Right hindlimb (tissue), 1 donor: ENCODE measurements at places on chromosomes 1 and 21.

DNA sequence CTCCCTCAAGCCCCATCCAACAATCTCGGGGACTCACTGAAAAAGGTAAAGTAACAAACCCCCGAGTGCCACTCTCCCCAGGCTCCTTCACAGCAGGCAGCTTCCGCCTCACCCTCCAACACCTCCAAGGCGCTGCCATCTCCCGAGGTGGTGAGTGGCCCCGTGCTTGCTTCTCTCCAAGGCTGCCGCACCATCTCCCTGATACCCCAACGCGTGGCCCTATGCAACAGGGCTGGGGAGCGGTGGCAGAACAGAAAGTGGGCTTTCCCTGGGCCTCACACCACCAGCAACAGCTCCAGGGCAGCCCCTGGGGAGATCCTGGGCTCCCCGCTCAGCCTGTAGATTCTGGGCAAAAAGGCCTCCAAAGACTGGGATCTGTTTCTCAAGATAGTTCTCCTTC is 105.1 kb downstream of the RAVER2 start:
- no peak for DNase-seq

DNA sequence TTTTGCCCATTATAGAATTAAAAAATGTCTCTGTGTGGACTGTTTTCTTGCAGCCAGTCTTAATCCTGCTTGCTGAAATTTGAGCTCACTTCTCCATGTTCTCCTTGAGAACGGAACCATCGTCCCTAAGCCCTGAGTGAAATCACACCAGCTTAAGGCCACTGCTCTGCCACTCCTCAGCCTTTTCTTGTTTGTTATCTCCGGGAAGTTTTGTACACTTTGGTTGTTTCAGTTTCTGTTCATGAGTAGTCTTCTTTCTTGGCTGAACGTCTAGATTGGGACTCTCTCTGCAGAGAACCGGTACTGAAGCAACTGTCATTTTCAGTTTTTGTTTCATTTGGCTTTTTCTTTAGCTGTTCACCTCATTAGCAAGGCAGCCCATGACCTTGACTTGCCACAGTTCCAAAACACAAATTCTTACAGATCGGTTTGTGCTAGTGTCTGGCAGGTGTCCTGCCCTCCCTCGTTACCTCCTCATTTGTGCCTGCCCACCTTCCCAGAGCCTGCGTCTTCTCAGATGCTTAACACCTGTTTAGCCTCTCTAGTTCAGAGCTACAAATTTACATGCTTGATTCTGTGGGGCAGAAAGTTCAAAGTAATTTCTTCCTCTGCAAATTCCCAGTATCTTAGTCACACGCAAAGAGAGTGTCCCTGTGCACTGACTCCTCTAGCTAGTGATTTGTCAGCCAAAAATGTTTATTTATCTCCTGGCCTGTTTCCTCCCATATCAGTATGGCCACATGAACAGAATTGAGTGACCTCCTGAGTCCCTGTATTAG is 12.4 kb downstream of the PSEN2 start:
- DNase-seq = no peak

DNA sequence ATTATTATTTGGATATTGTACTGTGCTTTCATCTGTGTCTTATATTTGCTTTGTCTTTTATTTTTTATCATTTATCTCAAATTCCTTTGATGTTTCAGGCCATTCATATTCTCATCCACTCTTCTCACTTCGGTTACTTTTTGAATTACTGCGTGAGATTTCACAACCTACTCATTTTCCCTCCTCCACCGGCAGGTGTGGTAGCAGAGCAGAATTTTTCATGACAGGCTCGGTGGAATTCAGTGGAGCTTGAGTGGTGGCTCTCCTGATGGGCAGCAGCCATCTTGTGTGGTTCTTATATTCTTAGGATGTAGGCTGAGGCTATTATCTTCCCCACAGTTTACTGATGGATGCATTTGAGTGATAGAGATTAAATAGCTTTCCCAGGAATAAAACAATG is 92.3 kb upstream of the IVNS1ABP start:
- no peak for DNase-seq

- peak; percentile 91 for DNase-seq
Observed at GRCh38 chr1:36420836-36421317, 23.2 kb upstream of the LSM10 start.

DNA sequence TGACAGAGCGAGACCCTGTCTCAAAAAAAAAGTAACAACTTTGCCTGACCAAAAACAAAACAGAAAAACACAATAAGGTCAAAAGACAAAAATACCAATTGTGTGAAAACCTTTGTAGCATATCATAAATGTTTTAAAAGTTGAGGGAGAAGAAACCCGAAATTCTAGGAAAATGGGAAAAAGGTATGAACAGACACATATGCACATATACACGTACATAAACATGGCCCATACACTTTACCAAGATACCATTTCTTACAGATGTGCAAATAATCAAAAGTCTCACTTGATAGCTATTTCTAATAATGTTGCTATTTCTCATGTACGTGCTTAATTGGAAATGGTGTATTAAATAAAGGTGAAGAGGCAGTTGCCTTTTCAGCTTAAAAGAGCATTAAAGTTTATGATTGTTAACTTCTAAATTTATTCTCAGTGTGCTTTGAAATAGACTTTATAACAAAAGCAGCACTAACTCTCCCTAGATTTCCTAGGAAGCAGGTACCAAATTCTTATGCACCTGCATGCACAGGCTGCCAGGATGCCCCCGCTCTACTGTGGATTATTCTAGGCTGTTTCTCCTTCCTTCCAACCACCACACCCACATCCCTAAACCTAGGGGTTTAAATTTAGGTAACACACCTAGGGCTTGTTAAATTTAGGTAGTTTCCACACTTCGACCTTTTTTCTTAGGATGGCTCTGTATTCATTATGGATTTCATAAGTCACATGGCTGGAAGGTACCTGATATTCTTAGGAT is 33.8 kb downstream of the ADARB1 start:
- DNase-seq = no peak

- no peak for DNase-seq
Observed at GRCh38 chr1:107019166-107019565, 37.3 kb upstream of the PRMT6 start.

GRCh38 chr1:222266223-222267196 is 281.4 kb downstream of the HHIPL2 start:
- no peak for DNase-seq

DNA sequence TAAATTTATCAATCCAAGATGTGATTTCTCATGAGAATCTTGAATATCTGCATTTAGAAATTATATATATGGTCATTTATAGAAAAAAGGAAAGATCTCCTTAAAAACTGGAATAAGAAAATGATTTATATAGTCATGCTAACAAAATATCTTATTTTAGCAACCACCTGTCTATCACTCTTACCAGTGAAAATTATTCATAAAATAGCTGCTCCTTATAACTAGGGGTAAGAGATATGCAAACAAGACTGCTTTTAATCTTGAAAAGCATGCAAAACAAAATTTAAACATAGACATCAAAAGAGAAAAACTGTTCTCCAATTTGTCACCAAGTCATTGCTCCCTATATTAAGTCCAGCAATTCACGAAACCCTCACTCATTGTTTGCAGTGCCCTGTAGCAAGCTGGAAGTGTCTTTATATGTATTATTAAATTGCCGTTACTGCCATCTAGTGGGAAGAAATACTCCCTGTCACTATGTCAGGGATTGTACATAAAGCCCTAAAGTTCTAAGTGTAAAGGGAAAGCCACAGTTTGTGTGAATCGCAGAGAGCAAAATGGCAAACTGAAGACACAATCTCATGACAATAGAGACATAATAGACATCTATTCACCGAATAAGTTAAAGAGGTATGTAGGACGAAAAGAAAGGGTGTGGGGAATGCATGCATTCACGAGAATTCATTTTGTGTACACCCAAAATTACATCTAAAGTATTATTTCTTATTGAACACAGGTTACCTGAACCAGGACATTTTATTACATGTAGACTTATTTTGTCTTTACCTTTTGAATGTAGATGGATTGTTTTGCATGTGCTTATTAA is 600.5 kb downstream of the USP25 start:
- no peak for DNase-seq

DNA sequence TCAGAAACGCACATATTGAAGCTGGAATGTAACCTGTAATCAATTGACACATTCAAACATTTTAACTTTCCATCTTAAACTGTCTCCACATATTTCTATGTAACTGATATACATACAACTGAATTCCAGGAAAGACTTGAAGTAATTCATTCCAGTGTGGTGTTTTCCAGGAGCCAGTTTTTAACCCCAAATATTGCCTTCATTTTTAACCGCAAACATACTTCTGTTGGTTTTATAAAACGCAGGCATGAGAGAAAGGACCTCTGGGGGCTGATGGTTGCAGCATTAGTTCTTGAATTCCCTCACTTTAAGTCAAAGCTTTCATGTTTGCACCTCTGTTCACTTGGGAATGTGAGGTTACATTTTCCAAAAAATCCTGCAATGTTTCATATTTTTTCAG is 204.1 kb downstream of the CRB1 start:
- DNase-seq = no peak

GRCh38 chr1:106515375-106515774 is 541.1 kb upstream of the PRMT6 start:
- DNase-seq = no peak

- no peak for DNase-seq
Observed at GRCh38 chr1:3703786-3704371, 48.4 kb upstream of the CCDC27 start.

DNA sequence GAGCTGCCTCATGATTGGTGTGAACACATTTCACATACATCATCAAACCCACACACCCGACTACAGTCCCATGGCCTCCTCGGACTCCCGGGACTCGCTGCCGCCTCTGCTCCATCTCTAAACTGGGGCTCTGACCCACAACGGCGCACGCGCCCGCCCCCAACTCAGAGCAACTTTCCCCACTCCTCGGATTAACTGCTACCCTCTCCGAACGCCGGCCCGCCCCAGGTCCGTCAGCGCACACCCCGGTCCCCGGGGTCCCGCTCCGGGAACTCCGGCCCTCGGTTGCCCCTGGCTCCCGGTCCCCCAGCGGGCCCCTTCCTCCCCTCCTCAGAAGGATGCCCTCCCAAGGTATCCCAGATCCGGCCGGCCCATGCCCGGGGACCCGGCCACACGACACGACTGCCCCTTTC is 740 bp downstream of the DSTYK start:
- no peak for DNase-seq

GRCh38 chr21:24897883-24898282 is 709.4 kb downstream of the MRPL39 start:
- no peak for DNase-seq

- DNase-seq = no peak
Observed at GRCh38 chr1:101071470-101071891, 45.9 kb upstream of the DPH5 start.

GRCh38 chr1:100423832-100424337 is 71.6 kb downstream of the CDC14A start:
- DNase-seq = no peak

DNA sequence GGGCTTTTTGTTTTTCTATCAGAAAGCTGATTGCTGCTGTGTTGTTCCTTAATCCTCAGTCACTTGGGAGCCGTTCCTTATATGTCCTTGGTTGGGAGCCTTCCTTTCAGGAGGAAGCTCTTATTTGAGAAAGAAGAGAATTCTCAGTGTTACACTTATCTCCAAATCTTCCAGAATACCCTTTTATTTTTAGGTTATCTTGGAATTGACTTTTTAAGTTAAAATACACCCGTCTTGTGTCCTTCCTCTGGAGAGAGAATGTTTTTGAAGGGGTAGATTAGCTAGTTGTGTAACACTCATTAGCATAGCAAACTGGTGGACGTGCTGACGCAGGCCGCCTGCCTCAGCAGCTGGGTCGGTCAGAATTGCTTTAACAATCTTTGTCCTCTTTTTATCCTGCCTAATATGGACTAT is 42.1 kb downstream of the LRRC8B start:
- no peak for DNase-seq

GRCh38 chr1:19800076-19800804 is 524 bp upstream of the TMCO4 start:
- DNase-seq = peak; percentile 58
